ENCODE measurements at places on chromosomes 4 and X.
A peak's percentile ranks its signal among the peaks of the same experiment; 100 is the strongest.

- DNase-seq: no peak
Measured at GRCh38 chrX:7145454-7145853, 2.1 kb upstream of the STS start.

DNA sequence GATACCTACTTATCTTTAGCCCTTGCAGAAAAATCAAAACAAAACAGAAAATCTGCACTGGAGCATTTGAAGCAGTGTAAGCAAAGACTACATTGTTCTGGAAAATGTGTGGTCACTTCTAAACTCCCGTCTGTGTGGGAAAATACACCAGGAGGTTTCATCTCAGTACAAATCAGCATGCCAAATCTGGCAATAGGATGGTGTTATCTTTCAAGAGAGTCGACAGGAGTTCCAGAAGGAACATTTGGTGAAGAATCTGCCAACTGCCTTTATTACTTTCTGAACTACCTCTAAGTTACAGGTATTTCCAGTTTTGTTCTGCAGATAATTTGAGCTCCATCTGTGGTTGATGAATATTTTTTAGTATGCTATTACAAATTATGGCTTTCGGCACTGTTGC, 1348.0 kb downstream of the RAPGEF2 start:
- DNase-seq: no peak

- DNase-seq: no peak
Measured at GRCh38 chr4:103012551-103012950, 7.0 kb downstream of the SLC9B1 start.

GRCh38 chr4:173498023-173498422, 32.0 kb downstream of the HAND2 start:
- no peak for DNase-seq

GRCh38 chr4:74944354-74944793, 11.5 kb downstream of the PARM1 start:
- peak; percentile 69 for DNase-seq

GRCh38 chr4:87092389-87093141, 127.9 kb downstream of the KLHL8 start:
- DNase-seq: peak; percentile 86

Data from lower lobe of right lung (tissue), 2 donors.